Skin of body (tissue), 3 donors: ENCODE measurements at places on chromosomes 3 and 15.

DNA sequence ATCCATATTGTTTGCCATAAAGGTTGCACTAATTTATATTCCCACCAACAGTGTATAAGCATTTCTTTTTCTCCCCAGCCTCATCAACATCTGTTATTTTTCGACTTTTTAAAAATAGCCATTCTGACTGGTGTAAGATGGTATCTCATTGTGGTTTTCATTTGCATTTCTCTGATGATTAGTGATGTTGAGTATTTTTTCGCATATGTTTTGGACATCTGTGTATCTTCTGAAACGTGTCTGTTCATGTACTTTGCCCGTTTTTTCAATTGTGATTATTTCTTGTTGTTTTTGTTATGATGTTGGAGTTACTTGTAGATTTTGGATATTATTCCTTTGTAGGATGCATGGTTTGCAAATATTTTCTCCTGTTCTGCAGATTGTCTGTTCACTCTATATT, 46.5 kb downstream of the TP63 start:
- DNase-seq, result no peak

- DNase-seq, result no peak
Measured at GRCh38 chr3:63521657-63522056, 130.8 kb upstream of the SNTN start.

GRCh38 chr3:127473244-127474024, 117.1 kb downstream of the TPRA1 start:
- DNase-seq, result no peak

GRCh38 chr15:33586786-33587697, 276.3 kb downstream of the RYR3 start:
- DNase-seq, result no peak

DNA sequence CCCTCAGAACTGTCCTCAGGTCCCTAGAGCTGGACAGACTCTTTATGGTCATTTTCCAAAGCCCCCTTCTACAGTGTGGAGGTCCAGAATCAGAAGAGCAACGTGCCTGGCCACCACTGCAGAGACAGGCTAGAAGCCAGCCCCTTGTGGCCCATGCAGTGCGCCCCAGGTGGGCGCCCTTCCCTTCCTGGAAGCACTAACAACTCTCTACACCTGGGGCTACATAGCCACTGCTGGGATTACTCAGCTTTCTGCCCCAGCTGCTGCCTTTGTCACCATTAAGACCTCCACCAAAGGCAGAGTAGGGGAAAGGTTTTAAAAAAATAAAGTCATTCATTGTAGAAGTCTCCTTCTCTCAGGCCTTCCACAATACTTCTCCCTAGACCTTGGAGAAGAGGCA, 2.3 kb downstream of the RASGRP1 start:
- DNase-seq, result no peak

GRCh38 chr15:85886309-85886811, 91.6 kb upstream of the KLHL25 start:
- no peak for DNase-seq

DNA sequence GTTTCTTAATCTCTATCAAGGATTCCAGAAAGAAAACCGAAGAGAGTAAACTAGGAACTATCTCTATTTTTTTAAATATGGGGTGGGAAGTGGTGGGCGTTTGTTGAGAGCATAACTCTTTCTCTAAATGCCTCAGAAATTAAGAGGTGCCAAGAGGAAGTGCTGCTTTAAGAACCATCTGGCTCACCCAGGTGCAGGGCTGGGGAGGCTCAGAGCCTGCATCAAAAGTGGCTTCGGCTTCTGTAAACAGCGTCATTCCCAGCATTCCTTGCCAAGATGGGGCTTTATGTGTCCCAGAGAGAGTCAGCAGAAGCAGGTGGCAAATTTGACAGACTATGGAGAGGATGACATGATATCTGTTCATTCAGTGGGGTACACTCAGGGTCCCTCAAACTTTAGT, 123.3 kb upstream of the BFSP2 start:
- DNase-seq, result no peak

GRCh38 chr3:195170496-195170895, 100.5 kb downstream of the XXYLT1 start:
- DNase-seq, result no peak
